Stimulated activated CD4-positive, alpha-beta T cell treated with anti-CD3 and anti-CD28 coated beads, Interleukin-2, amount 100 ng/mL, for 24 hours (primary cell): ENCODE measurements at places on chromosomes 5 and 9.

DNA sequence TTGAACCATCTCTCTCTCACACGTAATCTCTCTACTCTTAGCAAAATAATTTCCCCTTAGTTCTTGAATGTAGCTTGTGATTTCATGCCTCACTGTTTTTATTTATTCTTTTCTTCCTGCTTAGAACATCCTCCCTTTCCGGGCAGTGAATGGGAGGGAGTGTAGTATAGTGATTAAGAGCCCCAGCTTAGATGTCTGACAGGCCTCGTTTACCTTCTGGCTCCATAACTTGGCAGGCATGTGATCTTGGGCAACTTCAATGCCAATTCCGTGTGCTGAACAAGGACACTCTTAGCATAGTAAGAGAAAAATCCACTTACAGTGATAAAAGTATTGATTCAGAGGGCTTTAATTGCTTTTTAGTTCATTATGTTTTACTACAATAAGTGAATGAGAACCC is 96.3 kb upstream of the TNPO1 start:
- DNase-seq, result no peak

DNA sequence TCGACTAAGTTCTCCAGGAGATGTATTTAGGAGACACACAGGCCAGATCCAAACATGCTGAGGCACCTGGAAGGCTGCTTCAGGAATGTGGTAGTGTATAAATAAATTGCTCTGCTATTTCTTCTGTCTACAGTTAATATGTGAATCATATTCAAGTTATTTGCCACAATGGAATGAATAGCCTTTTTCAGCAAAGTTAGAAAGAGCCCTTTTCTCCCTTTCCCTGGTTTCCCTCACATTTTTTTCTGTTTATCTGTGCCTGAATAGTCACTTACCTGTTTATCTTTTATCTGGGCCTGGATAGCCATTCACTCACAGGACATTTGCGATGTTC is 44.1 kb upstream of the CLINT1 start:
- DNase-seq, result no peak

GRCh38 chr9:14992081-14992480 is 81.9 kb upstream of the FREM1 start:
- no peak for DNase-seq

DNA sequence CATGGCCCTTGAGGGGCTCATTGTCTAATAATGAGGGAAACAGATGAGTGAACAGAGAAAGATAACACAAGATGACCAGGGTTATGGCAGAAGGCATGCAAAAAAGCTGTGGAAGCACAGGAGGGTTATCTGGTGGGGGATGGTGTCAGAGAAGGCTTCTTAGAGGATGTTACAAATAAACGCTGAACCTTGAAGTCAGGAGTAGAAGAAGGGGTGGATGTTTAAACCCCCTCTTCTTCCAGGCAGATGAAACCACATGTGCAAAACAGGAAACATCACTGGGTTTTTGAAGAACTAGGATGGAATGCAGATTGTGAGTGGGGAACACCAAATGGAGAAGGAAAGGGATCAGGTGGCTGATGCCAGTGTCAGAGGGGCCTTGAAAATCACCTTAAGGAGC is 41.8 kb upstream of the NR5A1 start:
- no peak for DNase-seq

GRCh38 chr5:127083711-127084110 is 10.4 kb upstream of the C5orf63 start:
- DNase-seq, result no peak
